M059J (cell line): ENCODE measurements at places on chromosomes 2 and 18. TPM values are rescaled to one million over a fixed set of nuclear protein-coding genes. Genes with fewer than 3 reads are reported as not detected.

The UGT1A5 gene
- not detected in 2 replicates for total RNA-seq

The ANKRD30B gene
- 0.57 and 3.4 TPM in 2 replicates for total RNA-seq

The OXER1 gene
- not detected in 2 replicates for total RNA-seq

The MATN3 gene
- total RNA-seq = 0.81 and 1.3 TPM in 2 replicates

The SULT1C4 gene
- not detected in 2 replicates for total RNA-seq

The GPR39 gene
- total RNA-seq = 8.2 and 10.7 TPM in 2 replicates

The MAP4K4 gene
- 21.5 and 37.6 TPM in 2 replicates for total RNA-seq
